ENCODE measurements at places on chromosomes 11 and 22.

- DNase-seq = peak; percentile 67
Measured at GRCh38 chr11:126355926-126356897, 726 bp downstream of the ST3GAL4 start.

DNA sequence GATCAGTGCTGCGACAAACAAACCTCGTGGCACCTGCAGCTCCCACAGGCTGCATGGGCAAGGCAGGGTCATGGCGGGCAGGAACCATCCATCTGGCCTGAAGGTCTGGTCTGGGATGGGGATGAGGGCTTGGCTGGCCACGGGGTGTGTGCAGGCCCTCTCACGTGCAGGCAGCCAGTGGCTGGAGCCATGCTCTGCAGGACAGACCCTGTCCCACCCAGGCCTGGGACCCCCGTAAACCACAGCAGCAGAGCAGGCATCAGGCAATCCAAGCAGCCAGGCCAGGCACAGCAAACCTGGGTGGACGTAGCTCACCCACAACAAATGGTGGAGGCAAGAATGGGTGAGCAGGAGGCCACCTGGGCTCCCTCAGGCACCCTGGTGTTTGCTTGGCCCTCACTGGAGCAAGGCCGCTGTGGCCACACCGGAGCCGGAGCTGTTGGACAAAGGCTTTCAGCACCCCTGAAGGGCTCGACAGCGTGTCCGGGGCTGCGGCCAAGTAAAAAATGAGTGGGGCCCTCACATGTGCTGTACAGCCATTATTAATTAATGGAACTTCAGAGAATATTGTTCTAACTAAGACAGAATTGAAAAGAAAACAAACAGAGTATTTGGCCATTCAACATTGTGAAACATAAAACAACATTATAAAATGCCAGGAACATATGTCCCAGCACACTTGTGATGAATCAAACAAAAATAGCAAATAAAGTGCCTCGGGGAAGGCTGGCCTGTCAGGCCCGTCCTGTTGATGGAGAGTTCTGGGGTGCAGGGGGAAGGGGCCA, 24.0 kb upstream of the GNB1L start:
- no peak for DNase-seq

GRCh38 chr11:2795491-2795991, 90.0 kb downstream of the CDKN1C start:
- DNase-seq = no peak

DNA sequence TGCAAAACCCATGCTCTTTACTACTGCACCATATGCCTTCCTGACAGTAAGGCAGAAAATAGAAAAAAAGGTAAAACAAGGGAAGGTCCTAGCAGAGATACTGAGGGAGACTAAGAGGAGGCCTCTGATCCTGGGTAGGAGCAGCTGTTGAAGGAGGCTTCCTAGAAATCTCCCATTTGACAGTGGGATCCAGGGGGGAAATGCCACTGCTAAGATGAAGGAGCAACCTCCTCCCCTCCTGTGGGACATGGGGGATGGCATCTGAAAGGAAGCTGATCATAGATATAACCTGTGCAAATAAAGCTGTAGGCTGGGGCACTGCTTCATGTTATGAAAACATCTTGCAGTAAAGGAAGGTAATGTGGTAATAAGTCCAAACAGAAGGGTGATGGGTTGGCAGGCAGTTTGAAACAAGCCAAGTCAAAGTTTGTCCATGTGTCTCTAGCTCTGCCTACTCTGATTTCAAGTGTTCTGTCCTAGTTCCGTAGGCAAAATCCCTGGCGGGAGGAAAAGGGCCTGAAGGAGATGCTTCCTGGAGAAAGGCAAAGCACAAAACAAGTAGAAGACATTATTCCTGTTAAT, 86.7 kb upstream of the EED start:
- no peak for DNase-seq

GRCh38 chr11:28137832-28138231, 29.6 kb downstream of the METTL15 start:
- DNase-seq = no peak

DNA sequence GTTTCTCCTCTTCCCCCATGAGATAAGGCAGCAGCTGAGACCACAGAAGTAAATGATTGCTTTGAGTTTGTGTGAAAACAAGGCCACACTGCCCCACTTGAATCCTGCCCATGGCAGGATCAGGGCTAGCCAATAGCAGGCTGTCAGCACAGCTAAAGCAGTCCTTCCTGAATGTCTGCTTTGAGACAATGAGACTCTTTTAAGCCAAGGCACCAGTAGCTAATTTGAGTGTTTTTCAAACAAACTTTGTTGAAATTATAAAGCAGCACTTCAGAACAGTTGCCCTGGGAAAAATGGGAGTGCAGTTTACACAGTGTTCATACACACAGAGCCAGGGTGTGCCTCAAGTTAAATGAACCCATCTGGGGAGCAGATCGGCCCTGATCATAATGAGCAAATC, 103.5 kb upstream of the OR5AK2 start:
- DNase-seq = peak; percentile 28

GRCh38 chr22:17990942-17991341, 33.4 kb downstream of the MICAL3 start:
- DNase-seq = no peak

DNA sequence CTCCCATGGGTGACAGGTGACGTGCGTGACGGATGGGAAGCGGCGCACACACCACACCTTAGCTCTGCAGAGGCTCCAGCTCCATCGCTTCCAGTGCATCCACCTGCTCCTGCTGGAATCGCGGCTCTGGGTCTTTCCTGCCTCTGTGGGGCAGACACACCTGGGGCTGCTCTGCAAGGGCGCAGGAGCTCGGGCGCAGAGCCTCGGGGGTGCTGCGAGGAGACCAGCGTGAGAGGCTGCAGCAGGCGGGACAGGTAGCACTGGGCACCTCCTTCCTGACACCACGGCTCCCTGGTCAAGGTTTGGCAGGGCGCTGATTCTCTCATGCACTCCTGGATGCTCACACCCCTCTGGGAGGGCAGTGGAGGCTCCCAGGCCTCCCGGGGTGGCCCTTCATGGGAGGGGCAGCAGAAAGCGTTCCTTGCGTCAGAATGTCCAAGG, 1494.3 kb downstream of the BRD1 start:
- DNase-seq = no peak

GRCh38 chr11:9941991-9942390, 278.1 kb downstream of the SWAP70 start:
- DNase-seq = no peak

- DNase-seq = peak; percentile 82
Measured at GRCh38 chr11:66744485-66745355, 15.7 kb upstream of the SPTBN2 start.

DNA sequence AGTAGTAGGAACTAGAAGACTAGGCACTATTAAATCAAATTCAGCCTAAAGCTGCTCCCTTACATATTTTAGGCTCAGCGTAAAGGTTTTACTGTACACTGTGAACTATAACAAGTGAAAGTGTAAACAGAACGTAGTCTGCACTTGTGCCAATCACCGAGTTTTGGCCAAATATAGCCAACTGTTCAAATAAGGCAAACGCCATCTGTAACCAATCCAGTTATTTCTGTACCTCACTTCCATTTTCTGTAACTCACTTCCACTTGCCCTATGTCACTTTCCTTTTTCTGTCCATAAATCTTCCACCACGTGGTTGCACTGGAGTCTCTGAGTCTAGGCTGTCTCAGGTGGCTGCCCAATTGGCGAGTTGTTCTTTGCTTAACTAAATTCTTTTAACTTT, 2132.2 kb downstream of the LRRC4C start:
- DNase-seq = no peak

- DNase-seq = no peak
Measured at GRCh38 chr11:33940538-33940815, 48.6 kb upstream of the LMO2 start.

DNA sequence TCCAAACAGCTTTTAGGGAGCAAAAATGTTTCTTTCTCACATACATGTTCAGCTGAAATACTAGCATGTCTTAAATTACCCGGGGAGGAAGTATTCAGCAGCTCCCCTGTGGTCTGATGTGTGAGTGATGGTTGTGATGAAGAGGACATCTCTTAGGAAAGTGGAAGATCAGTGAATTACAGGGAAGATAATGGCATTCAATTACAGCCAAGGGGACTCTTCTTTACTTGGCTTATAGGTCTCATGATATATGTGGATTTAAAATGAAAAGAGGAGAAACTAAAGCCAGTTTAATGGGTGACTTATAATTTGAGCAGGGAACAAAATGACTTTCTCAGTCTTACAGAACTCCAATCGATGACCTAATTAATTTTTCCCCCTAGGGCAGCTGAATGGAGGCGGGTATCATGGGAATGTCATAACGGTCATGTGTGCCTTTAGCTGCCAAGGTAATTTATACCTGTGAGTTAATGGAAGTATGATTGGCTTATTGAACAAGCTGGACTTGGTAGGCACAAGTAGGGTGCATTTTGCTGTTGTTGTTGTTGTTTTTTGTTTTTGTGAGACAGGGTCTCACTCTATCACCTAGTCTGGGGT, 198.8 kb downstream of the HIPK3 start:
- no peak for DNase-seq

- DNase-seq = no peak
Measured at GRCh38 chr11:90242894-90243416, 20.1 kb upstream of the CHORDC1 start.

GRCh38 chr11:9771071-9771511, 107.2 kb downstream of the SWAP70 start:
- DNase-seq = no peak

DNA sequence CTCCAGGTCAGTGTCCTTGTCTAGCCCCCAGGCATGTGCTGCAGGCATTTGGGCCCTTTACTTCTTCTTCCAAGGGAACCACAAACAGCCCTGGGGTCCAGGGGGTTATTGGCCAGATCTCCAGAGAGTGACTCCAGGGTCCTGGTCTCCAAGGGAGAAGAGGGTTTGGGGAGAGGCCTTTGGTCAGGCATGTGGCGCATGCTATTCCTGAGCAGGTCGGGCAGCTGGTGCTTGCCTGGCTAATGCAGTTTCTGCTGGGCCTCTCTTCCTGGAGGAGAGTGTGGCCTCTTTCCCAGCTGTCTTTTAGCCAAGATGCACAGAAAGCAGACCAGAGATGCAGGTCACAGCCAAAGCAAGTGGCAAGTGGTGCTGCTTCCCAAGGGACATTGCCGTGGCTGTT, 3.8 kb upstream of the RFPL2 start:
- no peak for DNase-seq

DNA sequence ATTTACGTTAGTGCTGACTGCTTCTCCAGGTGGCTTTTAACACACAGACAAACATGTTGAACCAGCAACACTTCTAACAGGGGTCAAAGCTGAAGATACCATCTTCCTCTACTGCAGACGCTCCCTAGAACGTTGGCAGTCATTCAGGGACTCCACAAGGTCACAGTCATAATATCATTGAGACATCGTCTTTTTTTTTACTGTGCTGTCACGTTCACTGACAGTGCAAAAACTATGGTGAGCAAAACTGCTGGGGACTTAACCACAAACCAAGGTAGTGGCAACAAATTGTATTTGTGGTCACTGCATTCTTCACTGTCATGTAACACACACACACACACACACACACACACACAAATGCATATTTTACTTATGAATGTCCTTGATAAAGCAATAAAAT, 244.9 kb downstream of the CASP12 start:
- no peak for DNase-seq

- DNase-seq = no peak
Measured at GRCh38 chr11:134464196-134464595, 52.2 kb upstream of the B3GAT1 start.

- no peak for DNase-seq
Measured at GRCh38 chr11:112392904-112393303, 132.2 kb upstream of the PLET1 start.

- no peak for DNase-seq
Measured at GRCh38 chr11:32713496-32713895, 81.0 kb downstream of the CCDC73 start.

- no peak for DNase-seq
Measured at GRCh38 chr11:125315079-125315740, 150.7 kb downstream of the PKNOX2 start.

DNA sequence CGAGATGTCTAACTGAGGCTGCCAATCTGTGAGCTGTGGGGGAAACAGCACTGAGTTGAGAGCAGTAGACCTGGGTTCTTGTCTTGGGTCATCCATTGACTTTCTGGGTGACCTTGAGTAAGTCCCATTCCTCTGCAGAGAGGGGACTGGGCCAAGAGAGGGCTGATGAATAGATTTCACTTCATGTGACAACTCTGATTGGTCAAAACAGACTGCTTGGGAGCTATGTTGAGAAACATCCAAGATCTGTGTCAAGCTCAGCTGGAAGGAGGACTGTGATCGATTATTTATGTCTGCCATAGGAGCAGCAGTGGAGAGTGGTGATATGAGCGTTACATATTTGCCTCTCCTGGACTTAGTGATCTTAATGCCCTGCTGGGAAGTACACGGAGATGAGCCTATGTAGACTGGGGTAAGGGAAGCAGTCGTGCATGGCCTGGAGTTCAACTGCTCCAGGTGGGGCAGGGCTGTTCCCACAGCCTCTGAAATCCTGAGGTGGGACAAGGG, 47.7 kb downstream of the OTOG start:
- no peak for DNase-seq

DNA sequence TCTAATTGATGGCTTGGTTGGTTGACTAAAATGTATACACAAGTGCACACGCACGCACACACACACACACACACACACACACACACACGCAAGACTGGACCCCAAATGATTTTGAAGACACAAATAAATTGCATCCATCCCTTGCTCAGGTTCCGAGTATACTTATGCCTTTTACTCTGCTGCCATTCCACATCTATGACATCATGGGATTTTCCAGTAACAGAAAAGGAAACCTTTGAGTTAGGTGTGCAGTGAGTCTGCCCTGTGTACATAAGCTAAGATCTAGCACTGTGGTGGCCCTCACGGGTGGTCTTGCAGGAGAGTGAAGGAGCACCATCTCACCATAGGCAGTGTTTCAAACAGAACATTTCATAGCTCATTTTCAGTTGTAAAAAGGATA, 20.5 kb upstream of the LARGE1 start:
- DNase-seq = no peak

DNA sequence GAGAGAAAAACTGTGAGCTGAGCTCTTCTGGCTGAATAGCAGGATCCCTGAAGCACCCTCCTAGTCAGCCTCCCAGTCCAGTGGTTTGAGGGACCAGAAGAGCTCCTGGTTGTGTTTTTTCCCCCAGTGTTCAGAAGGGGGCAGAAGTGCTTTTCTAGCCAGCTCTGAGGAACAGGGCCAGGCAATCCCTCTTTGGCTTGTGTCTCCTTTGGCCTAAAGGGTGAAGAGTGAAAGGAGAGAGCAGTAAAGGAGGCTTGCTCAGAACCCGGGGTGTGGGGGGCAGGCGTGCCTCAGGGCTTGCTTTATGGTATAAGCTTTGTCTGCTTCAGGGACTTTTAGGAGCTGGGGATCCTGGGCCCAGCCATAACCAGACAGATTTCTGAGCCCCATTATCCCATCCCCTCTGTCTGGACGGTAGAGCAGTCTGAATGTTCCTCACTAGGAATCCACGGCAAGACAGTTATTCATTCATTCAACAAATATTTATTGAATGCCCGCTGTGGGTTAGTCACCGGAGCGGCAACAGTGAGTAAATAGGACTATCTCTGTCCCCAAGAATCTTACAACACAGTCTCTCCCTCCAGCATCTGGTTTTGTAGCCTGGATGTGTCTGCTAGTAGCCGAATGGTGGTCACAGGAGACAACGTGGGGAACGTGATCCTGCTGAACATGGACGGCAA, 14.5 kb downstream of the ACP2 start:
- DNase-seq = peak; percentile 52

- DNase-seq = peak; percentile 99
Measured at GRCh38 chr11:113505541-113506375, 30.6 kb upstream of the DRD2 start.

Measured in mammary epithelial cell (primary cell).